ENCODE measurements at places on chromosomes 3 and 15.

DNA sequence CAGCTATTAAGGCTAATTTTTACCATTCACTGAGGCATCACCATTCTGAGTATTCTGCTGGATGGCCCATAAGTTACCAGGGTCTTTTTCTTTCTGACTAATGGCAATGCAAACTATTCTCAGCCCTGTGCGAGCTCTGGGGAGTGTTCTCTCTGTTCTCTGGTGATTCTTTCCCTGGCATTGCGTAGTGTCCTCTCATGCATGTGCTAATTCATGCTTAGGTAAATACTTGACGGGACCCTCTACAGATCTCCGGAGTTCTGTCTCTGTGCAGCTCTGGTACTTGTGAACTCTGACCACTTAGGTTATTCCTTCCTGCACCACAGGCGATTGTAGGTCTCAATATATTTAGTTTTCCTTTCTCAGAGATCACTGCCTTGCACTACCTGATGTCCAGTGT is 34.8 kb downstream of the UBE2E1 start:
- DNase-seq, result no peak

GRCh38 chr3:168847291-168847883 is 751.7 kb upstream of the GOLIM4 start:
- DNase-seq, result peak; percentile 54

DNA sequence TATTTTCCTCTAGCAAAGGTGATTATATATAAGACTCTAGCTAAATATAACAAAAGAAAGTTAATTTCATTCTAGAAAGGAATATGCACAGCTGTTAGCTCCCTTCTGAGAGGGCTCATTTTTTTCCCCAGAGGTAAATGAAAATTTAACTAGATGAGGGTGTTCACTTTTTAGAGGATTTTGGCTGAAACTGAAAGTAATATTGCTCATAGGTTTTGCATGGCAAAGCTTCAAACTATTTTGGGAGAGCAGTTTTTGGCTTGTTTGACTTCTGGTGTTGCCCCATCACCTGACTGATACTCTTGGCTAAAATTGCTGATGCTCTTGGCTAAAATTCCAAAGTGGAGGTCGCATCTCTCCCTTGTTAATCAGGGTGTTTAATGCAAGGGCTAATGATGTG is 311.9 kb downstream of the EDEM1 start:
- DNase-seq, result no peak

GRCh38 chr15:82317091-82317489 is 32.2 kb downstream of the GOLGA6L10 start:
- no peak for DNase-seq

GRCh38 chr3:142656575-142656974 is 60.4 kb downstream of the PLS1 start:
- no peak for DNase-seq

GRCh38 chr3:150738688-150739087 is 24.3 kb downstream of the SIAH2 start:
- DNase-seq, result peak; percentile 48

- no peak for DNase-seq
Observed at GRCh38 chr15:74314795-74315438, 52.5 kb downstream of the CYP11A1 start.

DNA sequence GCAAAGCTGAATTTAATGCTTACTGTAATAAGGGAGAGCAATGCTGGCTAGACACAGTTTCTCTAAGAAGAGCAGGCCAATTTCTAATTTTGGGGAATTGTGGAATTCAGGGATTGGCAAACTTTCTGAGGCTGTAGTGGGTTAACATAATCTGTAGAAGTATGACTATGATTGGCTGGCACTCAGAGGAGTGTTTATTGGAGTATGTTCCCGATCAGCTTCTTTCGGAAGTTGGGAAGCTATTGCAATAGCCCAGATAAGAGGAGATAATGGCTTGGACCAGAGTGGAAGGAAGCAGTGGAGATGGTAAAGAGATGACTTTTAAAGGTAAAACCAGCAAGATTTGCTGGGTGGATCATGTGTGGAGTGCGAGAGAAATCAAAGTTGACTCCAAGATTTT is 19.4 kb downstream of the TMOD3 start:
- no peak for DNase-seq

GRCh38 chr3:158794936-158795518 is 6.8 kb upstream of the MFSD1 start:
- peak; percentile 50 for DNase-seq

DNA sequence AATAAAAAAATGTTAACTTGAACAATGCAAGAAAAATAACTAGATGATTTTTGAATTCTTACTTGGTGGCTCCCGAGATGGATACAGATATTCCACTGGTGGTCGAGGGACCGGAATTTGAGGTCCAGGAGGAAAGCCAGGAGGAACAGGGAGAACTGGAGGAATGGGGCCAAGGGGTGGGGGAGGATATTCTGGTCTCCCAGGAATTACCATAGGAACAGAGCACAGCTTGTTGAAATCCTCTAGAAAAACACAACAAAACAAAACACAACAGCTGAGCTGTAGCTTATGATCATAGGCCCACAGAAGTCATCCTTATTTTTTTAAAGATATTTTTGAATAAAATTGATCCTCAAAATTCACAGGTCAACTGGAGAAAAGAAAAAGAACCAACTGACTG is 129.4 kb downstream of the FBN1 start:
- no peak for DNase-seq

DNA sequence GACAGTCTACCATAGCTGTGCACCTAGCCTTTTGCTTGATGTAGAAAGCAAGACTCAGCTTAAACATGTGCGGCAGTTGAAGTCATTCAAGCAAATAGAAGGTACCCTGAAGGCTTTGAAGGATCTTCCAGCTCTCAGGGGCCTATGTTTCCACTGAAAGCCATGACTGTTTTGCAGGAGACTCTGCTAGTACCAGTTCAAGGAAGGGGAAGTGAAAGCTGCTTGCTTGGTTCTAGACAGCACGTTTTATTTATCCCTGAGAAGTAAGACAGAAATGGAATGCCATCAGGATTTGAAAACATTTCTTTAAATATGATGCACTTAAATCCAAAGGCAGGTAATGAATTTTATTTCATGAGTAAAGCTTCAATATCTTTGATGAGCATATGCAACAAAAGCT is 311.4 kb downstream of the PDCD6IP start:
- DNase-seq, result no peak

DNA sequence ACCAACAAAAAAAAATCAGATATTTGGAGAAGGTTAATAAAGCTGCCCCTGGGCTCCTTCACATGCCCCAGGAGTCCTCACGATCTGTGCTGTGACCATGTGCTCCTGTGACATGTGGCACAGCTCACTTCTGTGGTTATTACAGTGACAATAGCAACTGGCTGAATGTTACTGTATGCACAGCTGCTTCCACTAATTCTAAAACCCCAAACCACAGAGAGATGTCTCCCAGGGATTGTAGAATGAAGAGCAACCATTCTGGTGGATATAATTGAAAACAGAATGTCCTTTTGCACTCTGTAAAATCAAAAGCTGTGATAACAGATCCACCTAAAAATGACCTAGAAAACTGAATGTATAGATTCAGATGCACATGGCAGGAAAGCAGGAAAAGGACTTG is 489.2 kb upstream of the CNTN4 start:
- DNase-seq, result no peak

DNA sequence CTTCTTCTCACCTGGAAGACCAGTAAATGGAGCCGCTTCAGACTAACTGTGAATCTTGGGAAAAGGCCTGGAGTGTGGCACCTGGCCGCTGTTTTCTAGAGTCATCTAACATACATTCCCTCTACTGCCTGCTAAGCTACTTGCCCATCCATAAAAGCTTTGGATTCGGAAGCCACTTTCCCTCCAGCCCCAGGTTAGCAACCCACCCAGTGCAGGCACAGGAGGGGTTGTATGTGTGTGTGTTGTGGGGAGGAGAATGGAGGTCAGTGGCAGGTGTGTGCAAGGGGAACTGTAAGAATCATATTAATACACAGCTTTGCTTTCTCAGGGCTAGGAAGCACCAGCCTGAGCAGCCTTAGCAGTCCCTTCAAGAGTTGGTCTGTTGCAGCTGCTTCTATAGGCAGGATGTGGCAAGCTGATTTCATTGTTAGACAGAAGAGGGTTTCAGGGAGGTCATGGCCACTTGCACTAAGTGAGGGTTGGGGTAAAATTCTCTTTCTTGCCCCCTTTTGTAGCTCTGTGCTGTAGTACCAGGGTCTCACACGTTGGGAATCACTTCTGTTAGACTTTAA is 8.9 kb downstream of the NSUN3 start:
- no peak for DNase-seq

GRCh38 chr3:10623578-10624275 is 118.3 kb upstream of the ATP2B2 start:
- DNase-seq, result no peak

GRCh38 chr3:129195731-129196256 is 12.1 kb upstream of the CNBP start:
- peak; percentile 83 for DNase-seq

- no peak for DNase-seq
Observed at GRCh38 chr3:13266005-13266404, 154.1 kb downstream of the NUP210 start.

GRCh38 chr15:48596841-48597240 is 48.7 kb downstream of the FBN1 start:
- no peak for DNase-seq

DNA sequence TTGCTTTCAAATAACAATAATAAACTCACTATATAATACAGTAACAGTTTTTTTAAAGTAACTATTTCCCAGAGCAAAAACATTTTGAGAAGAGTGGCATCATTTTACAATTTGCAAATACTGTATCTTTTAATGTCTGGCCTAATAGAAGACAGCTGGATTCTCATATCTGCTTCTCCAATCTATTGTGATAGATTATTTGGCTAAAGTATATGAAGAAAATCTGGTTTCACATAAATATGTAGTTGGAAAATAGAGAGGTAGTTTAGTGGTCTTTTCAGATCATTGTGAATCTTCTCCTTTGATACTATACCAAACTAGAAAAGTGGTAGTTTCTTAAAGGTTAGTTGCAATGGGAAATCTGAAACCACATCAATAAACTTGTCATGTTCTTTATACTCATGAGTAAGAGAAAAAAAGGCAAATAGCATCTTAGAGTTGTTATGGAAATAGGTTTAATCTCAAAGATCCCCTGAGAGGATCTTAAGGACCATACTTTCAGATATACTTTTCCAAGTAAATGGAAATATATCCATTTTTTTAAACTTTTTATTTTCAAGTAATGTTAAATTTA is 124.8 kb upstream of the NR2E3 start:
- DNase-seq, result no peak

GRCh38 chr3:56900801-56901200 is 99.1 kb upstream of the ARHGEF3 start:
- DNase-seq, result no peak

- DNase-seq, result no peak
Observed at GRCh38 chr15:25663515-25663914, 199.6 kb downstream of the ATP10A start.

DNA sequence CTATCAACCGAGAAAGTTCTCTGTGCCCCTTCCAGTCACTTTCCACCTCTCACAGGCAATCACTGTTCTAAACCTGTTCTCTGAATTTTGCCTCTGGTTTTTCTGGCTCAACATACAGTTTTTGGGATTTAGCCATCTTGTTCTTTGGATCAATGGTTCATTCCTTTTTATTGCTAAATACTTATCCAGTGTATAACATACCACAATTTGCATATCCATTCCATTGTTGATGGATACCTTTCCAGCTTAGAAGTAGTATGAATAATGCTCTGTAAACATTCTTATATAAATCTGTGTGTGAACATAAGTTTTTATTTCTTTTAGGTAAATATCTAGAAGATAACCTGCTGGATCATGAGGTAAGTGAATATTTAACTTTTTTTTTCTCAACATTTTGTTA is 87.8 kb upstream of the FNDC3B start:
- no peak for DNase-seq

- DNase-seq, result no peak
Observed at GRCh38 chr3:57309769-57310360, 17.4 kb upstream of the ASB14 start.

DNA sequence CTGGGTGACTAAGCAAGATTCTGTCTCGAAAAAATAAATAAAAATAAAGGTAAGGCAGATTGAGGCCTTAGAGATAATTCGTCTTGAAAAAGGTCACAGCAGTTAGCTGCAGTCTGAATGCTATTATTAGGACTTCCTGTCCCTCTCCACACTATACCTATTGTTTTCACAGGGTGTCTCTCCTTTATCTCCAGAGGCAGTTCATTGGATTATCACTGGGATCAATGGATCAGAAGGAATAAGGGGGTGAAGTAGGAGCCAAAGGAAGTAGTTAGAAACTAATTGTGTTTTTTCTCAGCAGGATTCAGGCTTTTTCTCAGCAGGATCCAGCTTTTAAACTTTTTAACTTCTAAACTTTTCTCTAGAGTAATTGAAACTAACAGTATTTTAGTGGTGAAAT is 326.9 kb downstream of the IL5RA start:
- no peak for DNase-seq

DNA sequence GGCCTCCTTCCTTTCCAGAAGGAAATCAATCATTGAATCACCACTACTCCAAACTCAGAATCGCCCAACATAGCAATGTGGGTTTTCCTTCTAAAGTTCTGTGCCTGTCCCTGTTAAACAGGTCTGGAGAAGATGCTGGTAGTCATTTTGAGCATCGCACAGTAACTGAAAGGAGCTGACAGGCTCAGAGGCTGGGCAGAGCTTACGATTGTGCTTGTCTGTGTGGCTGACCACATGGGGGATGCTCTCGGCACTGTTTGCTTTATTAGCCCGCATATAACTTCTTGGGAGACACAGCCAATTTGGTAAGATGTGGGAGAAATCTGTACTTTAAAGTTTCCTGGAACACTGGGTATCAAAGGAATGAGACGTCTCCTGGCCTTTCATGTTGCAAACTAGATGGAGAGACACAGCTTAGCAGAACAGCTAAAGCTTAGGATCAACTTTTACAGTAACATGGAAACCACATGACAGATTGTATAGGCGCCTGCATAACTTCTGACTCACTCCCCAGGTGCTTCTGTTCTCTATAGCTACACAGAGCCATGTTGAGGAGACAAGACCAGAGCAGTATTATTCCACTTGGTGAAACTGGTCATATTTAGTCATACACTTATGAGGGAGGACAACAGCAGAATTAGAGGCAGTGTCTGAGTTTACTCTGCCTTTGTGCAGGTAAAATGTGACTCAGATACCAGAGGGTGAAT is 374.1 kb downstream of the RORA start:
- DNase-seq, result peak; percentile 15

- DNase-seq, result no peak
Observed at GRCh38 chr15:45139770-45140169, 10.0 kb downstream of the DUOX1 start.

DNA sequence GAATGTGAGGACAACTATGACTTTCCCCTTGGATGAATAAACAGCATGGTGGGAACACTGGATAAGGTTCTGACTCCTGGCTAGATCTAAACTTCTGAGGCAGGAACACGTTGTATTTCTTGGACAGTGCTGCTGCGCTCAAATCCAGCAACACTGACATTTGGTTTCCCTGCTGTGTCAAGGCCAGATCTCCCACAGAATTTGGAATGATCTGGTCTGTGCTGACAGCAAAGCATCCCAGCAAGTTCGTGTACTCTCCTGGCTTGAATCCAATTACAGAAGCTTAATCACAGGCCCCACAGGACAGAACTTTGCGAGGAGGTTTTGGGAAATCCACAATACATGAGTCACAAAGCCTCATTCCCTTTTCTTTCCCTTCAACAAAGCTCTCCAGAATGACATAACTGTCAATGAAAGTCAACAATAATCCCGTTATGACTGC is 92.5 kb downstream of the ADAMTS9 start:
- DNase-seq, result peak; percentile 69

All from MCF 10A (cell line).